ENCODE measurements at places on chromosomes 5 and 9. TPM values are rescaled to one million over a fixed set of nuclear protein-coding genes. Genes with fewer than 3 reads are reported as not detected.

- DNase-seq: no peak
Observed at GRCh38 chr9:114477642-114478041, 27.6 kb downstream of the WHRN start.

The TMEM174 gene
- total RNA-seq: not detected

- no peak for DNase-seq
Observed at GRCh38 chr5:60972231-60972630, 27.2 kb downstream of the NDUFAF2 start.

GRCh38 chr5:101424530-101425175 lies 521.6 kb upstream of the ST8SIA4 start:
- no peak for DNase-seq

- DNase-seq: no peak
Observed at GRCh38 chr9:118570066-118570465, 799.2 kb downstream of the BRINP1 start.

The ELAVL2 gene
- total RNA-seq: 22.8 TPM

- no peak for DNase-seq
Observed at GRCh38 chr9:115291841-115292240, 173.9 kb upstream of the TNC start.

GRCh38 chr5:52543594-52543993 lies 244.1 kb upstream of the ITGA1 start:
- no peak for DNase-seq

The BTNL8 gene
- 0.96 TPM for total RNA-seq

The FBLL1 gene
- 5.3 TPM for total RNA-seq

DNA sequence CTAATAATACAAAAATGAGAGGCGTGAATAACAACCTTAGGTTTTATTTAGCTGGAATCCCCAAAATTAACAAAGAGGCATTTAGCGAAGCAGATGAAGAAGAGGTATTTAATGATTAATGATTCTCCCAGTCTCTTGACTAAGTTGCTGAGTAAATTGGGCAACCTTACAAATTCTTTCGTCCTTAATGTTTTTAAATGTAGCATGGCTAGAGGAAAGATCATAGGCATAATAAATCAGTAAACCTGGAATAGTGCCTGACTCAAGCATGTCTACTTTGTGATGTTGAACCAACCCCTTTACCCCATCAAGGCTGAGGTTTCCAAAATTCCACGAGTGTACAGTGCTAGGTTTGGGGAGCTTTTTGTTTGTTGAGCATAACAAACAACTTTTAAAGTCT lies 7.9 kb downstream of the BHMT start:
- no peak for DNase-seq

Data from WTC11 (cell line).